ENCODE measurements at places on chromosomes 13 and 19.
A peak's percentile ranks its signal among the peaks of the same experiment; 100 is the strongest.

GRCh38 chr13:67518785-67519184, 288.6 kb upstream of the PCDH9 start:
- no peak for DNase-seq

- DNase-seq, result no peak
These were observed 8.1 kb upstream of the FCER2 start for GRCh38 chr19:7709932-7710460.

- DNase-seq, result peak; percentile 77
These were observed 67.6 kb upstream of the TDRD3 start for GRCh38 chr13:60329221-60329923.

GRCh38 chr19:29098863-29099481, 114.0 kb downstream of the UQCRFS1 start:
- DNase-seq, result peak; percentile 96

- no peak for DNase-seq
These were observed 9.1 kb downstream of the KDELR1 start for GRCh38 chr19:48382286-48382685.
